ENCODE measurements at places on chromosomes 3 and 15.

- peak; percentile 80 for DNase-seq
- H3K27ac ChIP-seq: no peak within 1 kb of the TSS
Measured at GRCh38 chr15:67824976-67825880, at the start of gene SKOR1. Gene SKOR1 (plus strand): TSS chr15:67825509. CDS start chr15:67825603, 94 bp downstream.

DNA sequence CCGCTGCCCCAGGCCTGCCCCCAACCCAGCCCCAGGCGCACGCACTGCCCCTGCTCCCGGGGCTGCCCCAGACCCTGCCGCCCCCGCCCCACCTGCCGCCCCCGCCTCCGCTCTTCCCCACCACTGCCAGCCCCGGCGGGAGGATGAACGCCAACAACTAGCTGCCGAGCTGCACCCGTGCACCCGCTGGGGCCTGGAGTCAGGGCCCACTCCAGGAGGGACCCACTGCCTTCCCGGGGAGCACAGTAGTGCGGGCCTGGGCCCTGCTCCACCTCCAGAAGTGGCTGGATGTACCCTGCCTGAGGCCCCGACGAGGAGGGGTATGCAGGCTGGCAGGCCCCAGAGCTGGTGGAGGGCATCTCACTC is 10.9 kb downstream of the ZBTB47 start:
- no peaks in the 10 kb centered on the region for H3K27me3 ChIP-seq
- H3K27ac ChIP-seq: no peak overlapping the region
- no peak overlapping the region for H3K4me3 ChIP-seq
- no peaks in the 10 kb centered on the region for H3K36me3 ChIP-seq
- DNase-seq: no peak

GRCh38 chr3:170506556-170506955 is 79.3 kb downstream of the SLC7A14 start:
- no peaks in the 10 kb centered on the region for H3K4me1 ChIP-seq
- no peaks in the 10 kb centered on the region for H3K27me3 ChIP-seq
- H3K36me3 ChIP-seq: no peaks in the 10 kb centered on the region

DNA sequence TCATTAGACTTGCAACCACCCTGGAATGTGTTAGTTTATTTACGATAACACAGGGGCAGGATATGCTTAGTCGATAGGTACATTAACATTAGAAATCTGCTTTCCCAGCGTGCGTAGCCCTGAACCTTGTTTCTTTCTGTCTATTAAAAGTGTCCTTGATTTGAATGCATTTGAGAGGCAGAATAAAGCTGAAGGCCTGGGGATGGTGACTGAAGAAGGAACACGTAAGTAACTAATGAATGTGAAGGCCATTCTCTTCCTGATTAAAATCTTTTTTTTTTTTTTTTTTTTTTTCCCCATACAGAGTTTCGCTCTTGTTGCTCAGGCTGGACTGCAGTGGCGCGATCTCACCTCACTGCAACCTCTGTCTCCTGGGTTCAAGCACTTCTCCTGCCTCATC is 142.8 kb upstream of the CHRM5 start:
- DNase-seq: no peak
- H3K4me1 ChIP-seq: no peaks in the 10 kb centered on the region
- H3K27ac ChIP-seq: no peak overlapping the region
- H3K27me3 ChIP-seq: no peaks in the 10 kb centered on the region

DNA sequence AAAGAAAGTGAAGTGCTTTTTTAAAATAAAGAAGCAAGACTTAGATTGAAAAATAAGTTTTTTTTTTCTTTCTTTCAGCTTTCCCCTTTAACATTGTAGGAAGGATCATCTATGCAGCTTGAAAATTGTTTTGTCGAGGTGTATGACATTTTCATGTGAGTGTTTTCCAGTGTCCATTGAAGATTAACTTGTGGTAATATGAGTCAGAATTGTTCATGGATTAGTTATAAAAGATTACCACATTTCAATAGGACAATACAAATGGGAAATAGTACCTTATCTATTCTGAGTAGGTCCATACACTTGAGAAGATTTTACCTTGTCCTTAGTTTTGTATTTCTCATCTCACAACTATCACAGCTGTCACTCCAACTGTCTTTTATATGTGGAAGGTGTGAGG is 1234.7 kb downstream of the NSUN3 start:
- no peaks in the 10 kb centered on the region for H3K36me3 ChIP-seq
- H3K27me3 ChIP-seq: no peaks in the 10 kb centered on the region
- H3K4me1 ChIP-seq: peaks cover 1% of the 10 kb centered on the region
- DNase-seq: no peak
- H3K4me3 ChIP-seq: no peak overlapping the region
- no peak overlapping the region for H3K27ac ChIP-seq

DNA sequence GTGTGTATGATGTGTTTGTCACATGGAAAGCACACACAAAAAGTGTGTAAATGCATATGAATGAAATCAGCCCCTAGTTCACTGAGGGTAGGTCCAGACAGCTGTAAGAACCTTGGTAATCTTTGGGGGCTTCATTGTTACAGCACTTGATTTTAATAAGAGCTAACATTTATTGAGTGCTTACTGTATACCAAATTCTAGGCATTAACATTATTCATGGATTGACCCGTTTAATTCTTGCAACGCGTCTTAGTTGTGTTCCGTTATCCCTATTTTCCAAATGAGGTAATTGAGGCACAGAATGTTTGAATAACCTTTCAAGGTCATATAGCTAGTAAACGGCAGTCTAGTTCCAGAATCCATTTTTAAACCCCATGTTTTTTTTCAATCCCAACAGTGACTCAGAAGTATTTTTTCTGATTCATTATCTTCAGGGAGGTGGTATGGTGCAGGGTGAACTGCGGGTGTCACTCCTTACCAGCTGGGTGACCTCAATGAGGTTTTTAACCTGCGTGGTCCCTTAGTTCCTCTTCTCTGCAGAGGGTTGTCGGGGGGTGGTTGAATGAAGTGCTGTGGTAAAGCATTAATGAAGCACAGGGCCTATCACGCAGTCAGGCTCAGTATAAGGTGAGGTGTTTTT is 14.2 kb downstream of the RAB8B start:
- H3K4me1 ChIP-seq: no peaks in the 10 kb centered on the region
- no peak for DNase-seq
- no peaks in the 10 kb centered on the region for H3K27me3 ChIP-seq
- no peak overlapping the region for H3K27ac ChIP-seq
- H3K4me3 ChIP-seq: no peak overlapping the region

Data from aorta (tissue), 5 donors.